HT1080 (cell line): ENCODE measurements at places on chromosomes 11 and 22.

DNA sequence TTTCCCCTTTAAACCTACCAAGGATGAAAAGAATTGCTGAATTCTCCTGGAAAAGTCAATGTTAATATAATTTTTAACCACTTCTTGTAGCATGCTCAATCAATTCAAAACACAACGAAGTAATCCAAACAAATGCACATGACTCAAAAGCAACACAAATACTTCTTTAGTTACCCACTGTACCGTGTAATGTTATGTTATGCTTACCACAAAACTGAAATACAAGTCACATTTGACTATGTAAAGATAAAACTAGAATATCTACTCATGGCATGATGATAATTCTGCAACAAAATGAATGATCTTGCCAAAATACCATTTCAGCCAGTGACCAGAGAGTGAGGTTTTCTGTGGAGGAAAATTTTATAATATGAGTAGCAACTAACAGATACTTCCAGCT, 587.0 kb downstream of the DLG2 start:
- DNase-seq = no peak

DNA sequence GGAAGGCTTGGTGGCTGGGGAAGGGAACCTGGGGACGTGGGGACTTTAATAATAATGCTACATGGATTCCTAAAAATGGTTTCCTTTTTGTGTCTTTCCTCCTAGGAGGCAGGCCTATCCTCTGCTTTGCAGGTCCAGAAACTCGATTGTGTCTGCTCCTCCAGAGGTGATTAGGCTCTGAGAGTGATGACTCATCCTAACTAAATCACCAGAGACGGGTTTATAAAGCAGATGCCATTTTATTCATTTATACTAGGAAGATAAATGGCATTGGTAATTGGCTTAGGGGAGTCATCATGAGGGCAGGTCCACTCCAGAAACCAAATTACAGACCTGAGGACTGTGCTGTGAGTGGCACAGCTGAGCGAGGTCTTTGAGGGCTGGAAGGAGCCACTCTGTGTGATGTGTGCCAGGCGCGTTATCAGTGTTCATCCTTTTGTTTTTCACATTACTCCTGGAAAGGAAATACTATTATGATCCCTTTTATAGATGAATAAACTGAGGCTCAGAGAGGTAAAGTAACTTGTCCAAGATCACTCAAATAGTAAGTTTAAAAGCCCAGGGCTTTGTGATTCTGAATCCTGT, 7.1 kb downstream of the NLRX1 start:
- peak; percentile 38 for DNase-seq

- DNase-seq = no peak
Observed at GRCh38 chr11:116993599-116993998, 104.6 kb downstream of the SIK3 start.

DNA sequence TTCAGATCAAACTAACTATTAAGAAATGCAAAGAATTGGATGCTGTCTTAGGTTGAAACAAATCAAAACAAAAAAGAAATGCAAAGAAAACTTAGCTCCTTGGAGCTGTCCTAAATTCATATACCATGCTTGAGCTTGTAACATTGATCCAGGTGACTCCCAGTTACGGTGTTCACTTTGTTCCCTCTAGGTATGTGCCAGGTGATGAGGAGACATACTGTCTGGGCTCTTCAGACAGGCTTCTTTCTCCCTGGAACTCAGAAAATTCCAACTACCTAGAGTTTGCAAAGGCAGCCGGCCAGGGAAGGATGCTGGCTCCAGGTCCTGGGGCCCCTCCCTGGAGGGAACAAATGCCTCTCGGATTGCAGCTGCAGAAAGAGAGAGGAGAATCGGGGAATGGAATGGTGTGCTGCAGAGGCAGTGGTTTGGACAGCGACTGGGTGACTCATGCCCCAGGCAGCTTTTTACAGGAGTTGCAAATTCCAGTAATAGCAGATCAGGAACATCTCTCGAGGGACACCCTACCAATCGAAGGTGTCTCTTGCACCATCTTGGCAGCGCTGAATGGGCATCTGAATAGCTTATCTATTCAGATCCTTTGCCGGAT, 12.3 kb upstream of the ASPHD2 start:
- peak; percentile 86 for DNase-seq

DNA sequence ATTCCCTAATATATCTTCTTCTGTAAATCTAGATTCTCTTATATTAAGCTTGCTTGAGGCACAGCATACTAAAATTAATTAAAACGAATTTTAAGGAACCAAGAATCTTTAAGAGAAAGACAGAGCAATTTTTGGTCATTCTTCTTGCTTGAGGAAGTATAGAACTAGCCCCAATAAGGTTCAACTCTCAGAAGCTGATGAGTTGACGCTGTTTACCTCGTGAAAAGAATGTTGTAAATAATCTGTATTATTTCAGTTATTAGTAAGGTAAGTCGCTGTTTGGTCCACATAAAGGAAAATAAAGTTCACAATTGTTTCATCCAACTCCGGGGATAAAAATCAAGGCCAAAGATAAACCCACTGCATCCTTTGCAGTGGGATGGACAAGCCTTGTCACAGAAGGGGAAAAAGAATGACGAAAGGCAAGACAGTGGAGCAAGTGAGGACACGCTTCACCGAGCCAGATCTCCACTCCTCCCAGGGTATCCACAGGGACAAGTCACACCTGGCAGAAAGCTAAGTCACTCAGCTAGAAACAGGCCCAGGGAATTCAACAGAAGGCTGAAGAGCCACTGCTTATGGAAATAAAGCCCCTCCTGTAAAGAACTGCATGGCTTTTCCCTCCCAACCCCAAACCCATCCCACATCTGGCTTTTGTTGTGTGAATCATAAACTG, 752 bp downstream of the POU2AF1 start:
- DNase-seq = no peak

DNA sequence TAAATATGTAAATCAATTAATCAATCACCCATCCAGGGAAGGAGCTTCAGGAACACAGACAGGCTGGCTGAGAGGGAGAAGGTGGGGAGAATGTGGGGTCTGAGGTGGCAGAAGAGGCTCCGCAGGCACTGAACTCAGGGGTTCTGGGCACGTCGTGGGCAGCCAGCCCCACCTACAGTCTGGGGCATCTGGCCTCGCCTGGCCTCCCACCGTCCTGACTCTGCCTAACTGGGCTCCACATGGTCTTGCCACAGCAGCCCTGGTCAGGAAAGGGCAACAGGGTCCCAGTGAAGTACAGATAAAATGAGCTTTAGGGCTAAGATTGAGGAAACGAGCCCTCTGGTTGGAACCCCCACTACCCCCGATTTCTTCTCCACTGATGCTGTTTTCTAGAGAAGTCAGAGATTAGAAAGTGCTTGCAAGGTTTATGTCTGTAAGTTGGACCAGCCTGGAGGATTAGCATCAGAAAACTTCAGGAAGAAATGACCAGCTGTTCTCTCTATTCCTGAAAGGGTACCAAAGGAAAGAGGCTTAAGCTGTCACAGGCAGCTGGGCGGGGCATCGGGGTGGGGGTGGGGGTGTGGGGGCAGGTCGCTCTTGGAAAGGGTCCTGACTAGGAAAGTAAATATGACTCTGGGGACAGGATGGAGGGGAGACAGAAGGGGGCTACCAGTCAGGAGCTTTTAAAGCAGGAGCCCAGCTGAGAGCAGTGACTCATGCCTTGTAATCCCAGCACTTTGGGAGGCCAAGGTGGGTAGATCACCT, 261.7 kb downstream of the BUD13 start:
- DNase-seq = no peak

DNA sequence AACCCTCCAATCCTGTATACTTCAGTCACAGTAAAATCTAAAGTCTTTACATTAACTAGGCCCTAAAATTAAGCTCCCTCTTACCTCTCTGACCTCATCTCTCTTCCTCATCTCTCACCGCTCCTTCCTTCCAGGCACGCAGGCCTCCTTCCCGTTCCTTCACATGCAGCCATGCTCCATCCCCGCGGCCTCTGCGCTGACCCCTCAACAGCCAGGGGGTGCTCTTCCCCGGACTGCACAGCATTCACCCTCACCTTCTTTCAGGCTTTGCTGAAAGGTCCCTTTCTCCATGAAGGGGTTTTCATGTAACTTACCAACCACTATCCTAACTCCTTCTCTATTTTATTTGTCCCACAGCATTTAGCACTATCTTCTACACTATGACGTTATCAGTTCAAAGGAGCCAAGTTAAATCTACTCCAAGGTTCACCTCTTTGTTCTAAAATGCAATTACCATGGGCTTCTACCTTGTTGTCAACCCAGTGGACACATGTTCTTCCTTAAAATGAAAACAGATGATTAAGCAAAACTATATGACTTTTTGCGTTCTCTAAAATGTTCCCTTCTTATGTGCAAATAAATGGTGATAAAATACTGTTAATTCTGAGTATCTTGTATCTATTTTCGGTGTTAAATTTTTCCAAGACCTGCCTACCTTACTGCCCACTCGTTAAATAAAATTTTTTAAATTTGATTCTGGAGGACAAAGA, 57.8 kb upstream of the APOA1 start:
- no peak for DNase-seq

GRCh38 chr11:60906132-60906972, at the start of gene PRPF19:
Gene PRPF19, minus strand, starts transcription at chr11:60906585. Its CDS starts 203 bp downstream, at chr11:60906382.
- DNase-seq = peak; percentile 98

- no peak for DNase-seq
Observed at GRCh38 chr22:30239488-30240405, 6.8 kb downstream of the LIF start.
